Neuronal stem cell (in vitro differentiated cells): ENCODE measurements at places on chromosomes 13 and 19.

GRCh38 chr13:76745261-76746200, 140.7 kb downstream of the KCTD12 start:
- DNase-seq, result no peak

DNA sequence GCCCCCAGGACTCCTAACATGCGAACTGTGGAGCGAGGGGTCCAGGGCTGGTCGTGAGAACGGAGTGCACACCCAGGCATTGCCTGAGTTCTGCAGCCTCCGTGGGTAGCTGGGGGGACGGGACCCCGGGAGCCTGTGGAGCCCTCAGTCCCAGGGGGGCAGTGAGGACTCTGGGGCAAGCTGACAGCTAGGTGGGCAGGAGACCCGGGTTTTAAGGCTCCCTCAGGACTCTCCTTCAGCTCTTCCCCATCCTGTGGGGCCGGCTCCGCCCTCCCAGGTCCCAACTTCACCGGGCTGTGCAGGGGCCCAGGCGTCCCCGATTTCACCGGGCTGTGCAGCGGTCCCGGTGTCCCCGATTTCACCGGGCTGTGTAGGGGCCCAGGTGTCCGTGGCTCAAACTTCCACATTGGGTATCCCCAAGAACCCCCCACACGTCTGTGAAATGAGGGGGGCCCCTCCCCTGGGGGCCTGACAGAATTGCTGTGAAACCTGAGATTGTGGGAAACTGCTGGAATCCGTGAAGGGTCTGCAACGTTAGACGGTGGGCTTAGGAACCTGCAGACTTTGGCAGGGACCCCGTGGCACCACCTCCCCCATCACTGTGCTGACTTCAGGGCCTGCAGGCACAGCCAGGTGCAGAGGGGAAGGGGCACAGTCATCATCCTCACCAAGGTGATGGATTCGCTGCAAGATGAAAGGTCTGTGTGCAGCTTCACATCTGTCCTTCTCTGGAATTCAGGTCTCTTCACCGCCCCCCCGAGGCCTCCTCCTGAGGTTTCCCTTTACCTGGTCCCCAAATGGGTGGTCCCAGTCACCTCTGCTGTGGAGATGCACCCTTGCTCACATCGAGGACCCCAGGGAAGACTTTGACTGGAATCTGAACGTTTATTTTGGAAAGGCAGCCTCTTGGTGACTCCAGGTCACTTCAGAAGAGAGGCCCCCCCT, 73.2 kb upstream of the MCF2L start:
- no peak for DNase-seq

DNA sequence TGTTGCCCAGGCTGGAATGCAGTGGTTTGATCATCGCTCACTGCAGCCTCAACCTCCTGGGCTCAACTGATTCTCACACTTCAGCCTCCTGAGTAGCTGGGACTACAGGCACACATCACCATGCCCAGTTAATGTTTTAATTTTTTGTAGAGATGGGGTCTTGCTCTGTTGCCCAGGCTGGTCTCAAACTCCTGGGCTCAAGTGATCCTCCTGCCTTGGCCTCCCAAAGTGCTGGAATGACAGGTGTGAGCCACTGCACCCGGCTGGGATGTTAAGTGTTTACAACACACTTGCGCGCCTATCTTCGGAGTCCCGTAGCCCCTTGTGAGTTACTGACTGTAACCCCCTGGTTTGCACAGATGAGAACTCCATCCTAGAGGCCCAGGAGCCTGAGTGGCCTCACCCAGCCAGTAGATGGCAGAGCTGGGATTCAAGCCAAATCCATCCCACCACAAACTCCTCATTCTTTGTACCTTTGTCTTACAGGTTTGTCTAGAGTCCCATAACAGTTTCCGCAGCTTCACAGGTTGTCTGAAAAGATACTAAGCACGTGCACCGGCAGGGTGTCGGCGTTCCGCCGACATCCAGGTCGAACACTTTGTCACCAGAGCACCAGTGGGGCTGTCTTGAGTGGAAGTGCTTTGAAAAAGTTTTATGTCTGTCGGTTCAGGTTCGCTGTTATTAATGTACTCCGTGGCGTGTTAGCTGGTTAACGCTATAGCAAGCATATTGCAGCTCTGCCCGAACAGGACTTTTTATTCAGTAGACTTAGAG, 14.7 kb downstream of the MAG start:
- DNase-seq, result no peak

- peak; percentile 11 for DNase-seq
Observed at GRCh38 chr13:89113744-89114143, 1442.6 kb downstream of the SLITRK5 start.

GRCh38 chr19:54047616-54048015, 16.1 kb downstream of the VSTM1 start:
- no peak for DNase-seq

DNA sequence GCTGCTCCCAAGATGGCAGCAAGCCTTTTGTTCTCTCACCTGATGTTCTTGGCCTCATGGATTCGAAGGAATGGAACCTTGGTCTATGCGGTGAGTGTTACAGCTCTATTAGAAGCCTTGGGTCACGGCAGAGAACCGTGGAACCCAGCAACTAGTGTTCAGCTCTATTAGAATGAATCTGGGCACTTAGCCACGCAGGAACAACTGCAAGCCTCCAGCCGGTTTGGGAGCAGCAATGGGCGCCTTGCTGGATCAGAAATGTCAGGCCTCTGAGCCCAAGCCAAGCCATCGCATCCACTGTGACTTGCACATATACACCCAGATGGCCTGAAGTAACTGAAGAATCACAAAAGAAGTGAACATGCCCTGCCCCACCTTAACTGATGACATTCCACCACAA, 1100.7 kb upstream of the PRR20A start:
- no peak for DNase-seq

DNA sequence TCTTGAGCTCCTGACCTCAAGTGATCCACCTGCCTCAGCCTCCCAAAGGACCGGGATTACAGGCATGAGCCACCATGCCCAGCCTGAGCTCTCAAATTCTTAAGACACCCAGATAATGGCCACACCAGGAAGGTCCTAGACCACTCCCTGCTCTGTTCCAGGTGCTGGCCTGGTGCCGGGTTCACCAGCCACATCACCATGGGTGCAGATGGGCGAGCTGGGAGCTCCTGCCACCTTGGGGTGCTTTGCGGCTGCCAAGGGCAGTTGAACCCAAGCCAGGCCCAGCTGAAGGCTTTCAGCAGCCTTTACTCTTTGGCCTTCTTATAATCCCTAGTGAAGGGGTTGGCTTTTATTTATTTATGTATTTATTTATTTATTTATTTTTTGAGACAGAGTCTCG, 4.9 kb downstream of the HPN start:
- DNase-seq, result no peak

DNA sequence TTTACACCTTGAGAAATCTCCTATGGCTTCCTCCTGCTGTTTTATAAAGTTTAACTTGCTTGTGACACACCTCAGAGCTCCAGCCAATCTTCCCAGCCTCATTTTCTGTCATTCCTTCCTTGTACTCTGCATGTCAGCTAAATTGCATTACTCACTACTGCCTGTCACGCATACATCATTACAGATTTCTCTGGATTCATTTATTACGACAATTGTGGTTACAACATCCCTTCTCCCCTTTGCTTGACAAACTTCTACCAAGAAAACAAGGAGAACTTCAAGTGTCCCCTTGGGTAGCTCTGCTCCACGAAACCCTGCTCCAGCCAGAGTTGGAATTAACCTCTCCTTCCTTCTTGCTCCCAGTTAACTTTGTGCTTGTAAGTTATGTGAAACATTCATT, 22.0 kb upstream of the GPR18 start:
- DNase-seq, result no peak

DNA sequence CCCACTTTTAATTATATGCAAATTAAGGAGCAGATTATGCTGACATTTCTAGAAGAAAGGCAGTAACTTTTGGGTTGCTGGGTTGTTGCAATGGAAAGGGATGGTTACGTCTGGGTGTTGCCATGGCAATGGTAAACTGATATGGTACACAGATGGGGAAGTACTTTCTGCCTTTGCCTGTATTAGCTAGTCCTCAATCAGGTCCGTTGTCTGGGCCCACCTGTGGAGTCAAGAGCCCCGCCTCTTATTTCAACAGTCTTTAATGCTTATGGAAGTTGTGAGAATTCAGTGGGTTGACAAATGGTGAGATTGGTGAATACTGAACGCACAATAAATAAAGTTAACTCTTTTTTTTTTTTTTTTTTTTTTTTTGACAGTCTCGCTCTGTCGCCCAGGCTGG, 30.6 kb upstream of the DPP9 start:
- DNase-seq, result no peak

GRCh38 chr19:32012206-32012605, 333.2 kb upstream of the ZNF507 start:
- DNase-seq, result no peak

DNA sequence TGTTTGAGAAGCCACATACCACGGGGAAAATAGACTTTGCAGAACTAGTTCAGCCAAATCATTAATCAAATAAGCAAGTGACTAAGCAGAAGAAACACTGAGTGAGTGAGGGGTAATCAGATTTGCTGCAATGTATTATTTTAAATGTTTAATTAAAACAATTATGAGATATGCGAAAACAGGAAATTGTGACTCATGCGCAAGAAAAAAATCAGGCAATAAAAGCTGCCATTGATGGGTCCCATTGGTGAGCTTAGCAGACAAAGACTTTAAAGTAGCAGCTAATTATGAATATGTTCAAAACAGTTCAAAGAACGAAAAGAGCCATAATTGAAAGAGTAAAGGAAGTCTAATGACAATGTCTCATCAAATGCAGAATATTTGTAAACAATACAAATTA, 644.1 kb downstream of the GPC5 start:
- no peak for DNase-seq

- DNase-seq, result no peak
Observed at GRCh38 chr19:15038294-15038693, 11.0 kb upstream of the CASP14 start.

- peak; percentile 90 for DNase-seq
Observed at GRCh38 chr19:56637976-56638555, 4.9 kb upstream of the SMIM17 start.

- DNase-seq, result peak; percentile 53
Observed at GRCh38 chr19:39599116-39599515, 3.2 kb upstream of the LGALS13 start.

- DNase-seq, result no peak
Observed at GRCh38 chr13:73967397-73968165, 166.6 kb downstream of the KLF12 start.

DNA sequence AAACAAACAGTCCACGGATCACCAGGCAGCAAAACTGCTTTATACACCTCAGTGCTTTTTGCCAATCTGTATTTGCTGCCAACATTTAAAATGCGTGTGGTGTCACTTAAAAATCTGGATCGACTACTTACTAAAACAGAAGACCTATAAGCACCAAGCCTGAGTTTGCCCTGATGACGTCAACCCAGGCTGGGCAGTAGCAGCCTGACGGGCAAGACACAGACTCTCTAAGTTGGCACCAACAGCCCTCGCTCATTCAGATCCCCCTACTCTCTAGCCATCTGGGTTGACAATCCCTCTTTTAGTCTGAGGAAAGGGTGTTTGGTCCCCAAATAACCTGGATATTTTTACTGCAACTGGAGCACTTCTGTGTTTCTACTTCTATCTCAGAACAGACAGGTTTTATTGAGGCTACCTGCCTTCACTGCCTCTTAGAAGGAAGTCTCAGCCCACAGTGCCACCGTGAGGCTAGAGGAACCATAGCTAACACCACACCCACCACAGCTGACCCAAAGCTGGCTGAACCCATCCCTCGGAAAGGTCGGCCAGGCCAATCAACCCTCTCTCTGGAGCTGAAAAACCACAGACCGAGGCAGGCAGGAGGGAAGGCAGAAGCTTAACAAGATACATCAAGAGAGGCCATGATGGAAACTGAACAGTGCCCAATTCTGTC, 6.9 kb downstream of the SUGP2 start:
- no peak for DNase-seq

DNA sequence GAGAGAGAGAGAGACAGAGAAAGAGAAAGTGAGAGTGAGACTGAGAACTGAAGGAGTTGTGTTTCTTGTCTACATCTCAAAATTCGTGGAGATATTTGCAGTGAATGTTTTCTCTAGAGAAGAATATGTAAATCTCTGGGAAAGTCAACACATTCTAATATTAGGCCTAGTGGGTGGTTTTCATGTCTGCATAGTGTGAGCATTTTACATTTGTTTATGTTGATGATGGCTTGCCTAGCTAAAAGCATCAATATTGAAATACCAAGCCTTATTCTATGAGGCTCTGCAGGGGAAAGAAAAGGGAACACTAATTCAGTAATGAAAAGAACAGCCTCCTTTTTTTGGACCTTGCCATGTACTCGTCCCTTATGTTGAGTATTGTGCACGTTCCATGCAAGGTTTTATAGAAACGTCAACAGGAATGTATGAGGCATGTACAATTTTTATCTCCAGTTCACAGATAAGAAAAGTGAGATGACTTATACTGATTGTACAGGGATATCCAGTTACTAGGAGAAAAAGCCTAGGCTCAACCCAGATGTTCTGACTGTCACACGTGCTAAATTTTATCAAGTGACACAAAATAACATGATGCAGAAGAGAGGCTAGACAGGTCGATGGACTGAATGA, 1288.9 kb upstream of the SLC10A2 start:
- no peak for DNase-seq

GRCh38 chr19:29872224-29872731, 60.5 kb downstream of the CCNE1 start:
- DNase-seq, result peak; percentile 31

DNA sequence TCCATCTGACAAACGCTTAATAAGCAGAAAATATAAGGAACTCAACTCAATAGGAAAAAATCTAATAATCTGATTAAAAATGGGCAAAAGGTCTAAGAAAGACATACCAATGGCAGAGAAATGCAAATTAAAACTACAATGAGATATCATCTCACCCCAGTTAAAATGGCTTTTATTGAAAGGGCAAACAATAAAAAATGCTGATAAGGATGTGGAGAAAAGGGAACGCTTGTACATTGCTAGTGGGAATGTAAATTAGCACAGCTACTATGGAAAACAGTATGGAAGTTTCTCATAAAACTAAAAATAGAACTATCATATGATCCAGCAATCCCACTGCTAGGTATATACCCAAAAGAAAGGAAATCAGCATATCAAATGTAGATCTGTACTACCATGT, 508.8 kb upstream of the GPC6 start:
- DNase-seq, result no peak

DNA sequence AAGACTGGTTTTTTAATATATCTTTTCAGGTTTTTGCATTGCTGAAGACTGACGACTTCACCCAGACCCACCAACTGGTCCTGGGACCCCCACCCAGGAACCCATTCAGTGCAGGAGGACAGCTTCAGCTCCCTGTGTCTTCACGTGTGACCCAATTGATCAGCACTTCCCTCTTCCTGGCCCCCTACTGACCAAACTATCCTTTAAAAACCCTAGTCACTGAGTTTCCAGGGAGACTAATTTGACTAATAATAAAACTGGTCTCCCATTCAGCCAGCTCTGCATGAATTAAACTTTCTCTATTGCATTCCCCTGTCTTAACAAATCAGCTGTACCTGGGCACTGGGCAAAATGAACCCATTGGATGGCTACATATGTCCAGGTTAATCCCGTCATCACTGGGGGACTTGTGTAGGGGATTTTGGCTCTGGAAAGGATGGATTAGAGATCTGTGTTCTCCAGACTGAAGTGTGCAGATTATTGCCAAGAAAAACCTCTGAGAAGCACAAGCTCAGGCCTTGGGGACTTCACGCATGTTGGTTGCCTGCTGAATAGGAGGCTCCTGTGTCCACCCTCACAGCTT, 16.3 kb upstream of the PARP4 start:
- DNase-seq, result no peak
